ENCODE measurements at places on chromosomes 2 and 18.

GRCh38 chr2:45008296-45009129, 739 bp downstream of the SIX2 start:
- no peak for DNase-seq

- no peak for DNase-seq
Measured at GRCh38 chr18:78713069-78713468, 266.5 kb upstream of the SALL3 start.

DNA sequence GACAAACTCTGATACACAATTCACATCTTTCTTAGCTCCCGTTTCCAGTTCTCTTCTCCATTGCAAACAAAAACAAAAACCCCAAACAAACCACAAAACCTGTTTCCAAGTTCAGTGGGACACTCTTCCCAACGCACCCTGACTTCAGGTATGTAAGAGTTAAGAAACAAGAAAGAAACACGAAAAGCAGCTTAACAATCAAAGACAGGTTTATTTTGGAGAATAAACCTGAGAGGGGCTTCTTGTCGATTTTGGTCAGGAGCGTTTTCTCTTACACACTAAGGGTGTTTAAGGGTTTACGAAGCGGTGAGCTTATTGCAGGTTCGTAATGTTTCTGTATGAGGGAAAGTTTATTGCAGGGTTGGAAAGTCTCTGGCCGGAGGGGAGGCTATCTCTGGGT, 905 bp upstream of the ATG16L1 start:
- DNase-seq, result no peak

- DNase-seq, result no peak
Measured at GRCh38 chr2:101420623-101421022, 33.3 kb upstream of the CREG2 start.

GRCh38 chr18:26215247-26215970, 10.8 kb upstream of the TAF4B start:
- DNase-seq, result no peak

DNA sequence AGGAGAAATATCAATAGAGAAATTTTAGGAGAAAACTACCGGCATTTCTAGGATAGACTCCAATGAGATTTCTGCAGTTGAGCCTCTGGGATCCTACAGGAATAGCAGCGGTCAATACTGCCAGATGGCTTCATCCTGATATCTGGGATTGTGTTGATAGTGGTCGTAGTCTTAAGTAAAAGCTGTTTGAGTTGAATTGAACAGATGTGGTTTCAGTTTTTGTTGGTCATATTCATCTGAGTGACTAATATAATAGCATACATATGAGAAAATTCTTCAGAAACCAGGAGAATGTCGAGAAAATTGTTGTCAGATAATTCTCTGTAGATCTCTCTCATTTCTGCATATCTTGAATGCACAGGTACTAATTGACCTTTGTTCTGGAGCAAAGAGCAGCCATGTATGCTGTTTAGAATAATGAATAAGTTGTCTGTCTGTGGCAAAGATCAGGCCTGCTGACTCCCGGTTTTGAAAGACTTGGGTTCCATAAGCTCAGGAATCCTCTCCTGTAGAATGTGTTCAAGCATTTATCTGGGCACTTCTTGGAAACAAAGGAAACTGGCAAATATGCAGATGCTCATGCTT, 288.1 kb downstream of the TMX3 start:
- no peak for DNase-seq

DNA sequence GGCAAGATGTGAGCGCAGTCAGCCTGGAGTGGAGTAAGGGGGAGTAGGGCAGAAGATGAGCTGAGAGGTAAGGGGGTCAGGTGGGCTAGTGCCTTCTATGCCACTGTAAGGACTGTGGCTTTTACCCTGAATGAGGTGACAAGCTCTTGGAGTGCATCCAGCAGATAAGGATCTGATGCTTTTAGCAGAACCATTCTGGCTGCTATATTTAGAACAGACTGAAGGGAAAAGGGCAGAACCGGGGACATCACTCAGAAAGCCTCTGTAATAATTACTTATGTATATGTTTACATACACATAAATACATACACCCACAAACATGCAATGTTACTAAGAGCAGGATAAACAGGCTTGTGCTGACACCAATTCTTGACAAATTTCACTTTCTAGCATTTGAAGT, 124.8 kb downstream of the DTNB start:
- DNase-seq, result no peak
